ENCODE measurements at places on chromosomes 4 and X.

DNA sequence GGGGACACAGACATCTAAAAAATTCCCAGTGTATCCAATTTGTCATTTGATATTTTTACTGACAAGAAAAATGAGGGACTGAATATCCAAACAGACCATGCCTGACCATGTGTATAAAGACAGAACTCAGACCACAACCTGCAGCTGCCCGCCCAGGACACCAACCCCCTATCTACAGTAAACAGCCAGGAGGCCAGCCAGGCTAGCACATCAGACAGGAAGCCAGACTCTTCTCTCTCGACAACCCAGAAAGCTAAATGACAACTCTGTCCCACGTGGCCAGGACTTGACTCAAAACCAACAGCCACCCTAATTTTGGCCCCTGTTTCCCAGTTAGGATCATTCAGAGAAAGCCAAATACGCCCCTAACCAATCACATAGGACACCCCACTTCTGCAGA is 15.1 kb downstream of the AFAP1 start:
- DNase-seq, result no peak

GRCh38 chr4:6121941-6122340 is 78.4 kb downstream of the JAKMIP1 start:
- DNase-seq, result no peak

- peak; percentile 87 for DNase-seq
These were observed 861 bp downstream of the SEC24D start for GRCh38 chr4:118834960-118835569.

GRCh38 chrX:123964156-123964834 is 2.8 kb downstream of the STAG2 start:
- DNase-seq, result peak; percentile 9

GRCh38 chr4:74546057-74546456 is 101.1 kb downstream of the AREG start:
- no peak for DNase-seq

DNA sequence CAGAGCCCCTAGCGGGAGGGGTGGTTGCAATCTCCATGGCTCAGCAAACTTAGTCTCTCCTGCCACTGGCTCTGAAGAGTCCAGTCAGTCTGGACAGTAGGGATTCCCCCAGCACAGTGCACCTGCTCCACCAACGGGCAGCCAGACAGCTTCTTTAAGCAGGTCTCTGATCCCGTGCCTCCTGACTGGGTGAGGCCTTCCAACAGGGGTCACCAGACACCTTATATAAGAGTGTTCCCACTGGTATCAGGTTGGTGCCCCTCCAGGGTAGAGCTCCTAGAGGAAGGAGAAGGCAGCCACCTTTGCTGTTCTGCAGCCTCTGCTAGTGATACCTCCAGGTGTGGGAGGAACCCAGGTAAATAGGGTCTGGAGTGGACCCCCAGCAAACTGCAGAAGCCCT is 1393.4 kb downstream of the STIM2 start:
- DNase-seq, result no peak

- no peak for DNase-seq
These were observed 230.7 kb downstream of the DCLK2 start for GRCh38 chr4:150308824-150309472.

GRCh38 chr4:143358923-143359643 is 22.4 kb downstream of the GAB1 start:
- DNase-seq, result no peak

GRCh38 chr4:153074486-153074885 is 129.8 kb upstream of the TRIM2 start:
- no peak for DNase-seq

- peak; percentile 75 for DNase-seq
These were observed 157.3 kb upstream of the LDB2 start for GRCh38 chr4:17055788-17056187.

DNA sequence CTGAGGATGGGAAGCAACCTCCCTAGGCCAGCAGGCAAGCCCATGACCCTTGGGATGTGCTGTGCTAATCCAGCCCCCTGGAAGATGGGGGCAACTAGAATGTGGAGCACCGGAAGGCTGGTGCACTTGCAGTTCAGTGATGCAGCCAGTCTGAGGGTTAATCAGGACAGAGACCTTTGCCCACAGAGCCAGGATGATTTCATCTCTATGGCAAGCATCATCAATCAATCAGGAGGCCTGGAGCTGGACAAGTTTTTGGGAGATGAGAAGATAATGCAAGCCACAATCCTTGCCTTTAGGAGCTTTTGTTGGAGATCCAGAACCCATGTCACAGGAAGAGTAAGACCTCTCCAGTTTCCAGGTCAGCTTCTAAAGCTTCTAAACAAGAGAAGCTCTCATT is 15.4 kb upstream of the MSN start:
- no peak for DNase-seq

- DNase-seq, result no peak
These were observed 17.5 kb downstream of the STAP1 start for GRCh38 chr4:67576059-67576466.
